ENCODE measurements at places on chromosomes 1 and 21.

- no peak for DNase-seq
Observed at GRCh38 chr21:32834916-32835235, 63.3 kb upstream of the PAXBP1 start.

DNA sequence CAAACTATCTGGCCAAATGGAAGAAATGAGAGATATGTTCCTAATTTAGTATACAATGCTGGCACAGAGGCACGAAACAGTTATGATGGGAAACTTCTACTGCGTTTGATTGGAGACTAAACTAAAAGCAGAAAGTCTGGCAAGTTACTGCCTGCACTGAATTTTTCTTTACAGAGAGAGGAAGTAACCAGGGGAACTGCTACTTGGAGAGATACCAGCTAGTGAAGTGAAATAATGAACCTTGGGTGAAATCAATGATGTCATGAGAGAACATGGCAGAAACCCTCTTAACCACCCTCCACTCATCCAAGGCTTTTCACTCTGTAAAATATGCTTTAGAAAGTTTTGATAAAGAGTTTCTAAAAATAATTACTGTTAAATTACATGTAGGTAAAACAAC, 29.3 kb downstream of the NIBAN1 start:
- DNase-seq = no peak

- DNase-seq = peak; percentile 27
Observed at GRCh38 chr1:44894591-44894990, 51.5 kb upstream of the PTCH2 start.

- no peak for DNase-seq
Observed at GRCh38 chr1:59108481-59109317, 188.2 kb upstream of the FGGY start.

GRCh38 chr1:63547621-63548294, 24.4 kb downstream of the EFCAB7 start:
- no peak for DNase-seq

DNA sequence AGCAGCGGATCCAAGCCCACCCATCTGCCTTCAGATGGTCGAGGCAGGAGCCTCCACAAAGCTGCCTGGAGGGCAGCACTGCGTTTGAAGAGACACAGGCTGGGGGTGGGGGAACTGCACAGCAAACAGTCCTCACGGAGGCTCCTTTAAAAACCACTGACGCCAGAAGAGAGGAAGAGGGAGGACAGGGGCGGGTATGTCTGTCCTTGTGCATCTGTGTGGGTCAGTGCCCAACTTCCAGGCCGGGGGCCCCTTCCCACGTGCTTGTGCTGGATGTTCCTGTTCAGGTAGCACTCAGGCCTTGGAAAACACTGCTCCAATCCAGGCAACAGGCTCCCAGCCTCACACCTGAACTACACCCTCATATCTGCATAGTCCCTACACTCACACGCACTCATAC, 7.7 kb downstream of the AHDC1 start:
- no peak for DNase-seq

DNA sequence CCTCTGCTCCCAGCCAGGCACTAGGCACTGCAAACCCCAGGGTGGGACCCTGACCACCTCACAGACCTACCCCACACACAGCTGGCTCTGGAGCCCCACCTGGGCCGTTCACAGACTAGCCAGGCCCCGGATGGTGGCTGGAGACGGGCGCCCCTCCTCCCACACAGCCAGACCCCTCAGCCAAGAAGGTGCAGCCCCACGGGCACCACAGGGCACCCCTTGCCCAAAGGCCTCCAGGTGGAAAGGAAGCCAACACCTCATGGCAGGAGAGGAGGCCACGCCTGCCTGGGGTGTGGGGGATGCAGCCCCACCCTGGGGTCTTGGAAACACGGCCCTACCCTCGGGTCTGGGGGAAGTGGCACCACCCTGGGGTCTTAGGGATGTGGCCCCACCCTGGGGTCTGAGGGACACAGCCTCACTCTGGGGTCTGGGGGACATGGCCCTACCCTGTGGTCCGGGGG, 44.6 kb downstream of the WNT9A start:
- DNase-seq = no peak

DNA sequence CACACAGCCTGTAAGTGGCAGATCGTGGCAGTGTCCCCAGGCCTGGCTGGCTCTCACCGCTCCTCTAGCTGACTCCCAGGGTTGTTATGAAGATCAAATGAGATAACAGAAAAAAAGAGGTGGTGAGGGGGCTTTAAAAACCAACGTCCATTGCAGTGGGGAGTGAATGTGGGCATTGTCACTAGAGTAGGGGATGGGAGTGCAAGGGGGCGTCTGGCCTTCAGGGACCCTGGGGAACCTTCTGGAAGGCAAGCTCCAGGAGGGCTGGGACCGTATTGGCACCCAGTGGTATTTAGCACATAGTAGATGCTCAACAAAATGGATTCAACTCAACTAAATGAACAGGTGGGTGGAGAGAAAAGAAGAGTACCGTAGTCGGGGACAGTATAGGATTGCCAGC, 3.4 kb downstream of the PLA2G2D start:
- no peak for DNase-seq

DNA sequence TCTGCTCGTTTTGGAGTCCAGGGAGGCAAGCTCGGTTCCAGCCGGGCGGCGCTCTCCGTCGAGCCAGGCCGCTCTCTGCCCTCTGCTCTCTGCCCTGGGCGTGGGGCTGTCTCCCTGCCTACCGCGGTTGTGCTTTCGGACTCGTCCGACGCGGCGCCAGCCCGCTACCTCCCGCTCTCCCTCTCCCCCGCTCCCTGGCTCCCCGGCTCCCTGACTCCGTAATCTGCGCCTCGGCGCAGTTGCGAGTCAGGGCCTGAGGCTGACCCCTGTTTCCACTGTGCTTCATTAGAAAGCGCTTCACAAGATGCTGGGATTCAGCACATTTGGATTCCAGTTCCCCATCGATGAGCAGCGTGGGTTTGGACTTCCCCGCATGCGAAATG, 2.2 kb downstream of the SOX13 start:
- DNase-seq = peak; percentile 35

DNA sequence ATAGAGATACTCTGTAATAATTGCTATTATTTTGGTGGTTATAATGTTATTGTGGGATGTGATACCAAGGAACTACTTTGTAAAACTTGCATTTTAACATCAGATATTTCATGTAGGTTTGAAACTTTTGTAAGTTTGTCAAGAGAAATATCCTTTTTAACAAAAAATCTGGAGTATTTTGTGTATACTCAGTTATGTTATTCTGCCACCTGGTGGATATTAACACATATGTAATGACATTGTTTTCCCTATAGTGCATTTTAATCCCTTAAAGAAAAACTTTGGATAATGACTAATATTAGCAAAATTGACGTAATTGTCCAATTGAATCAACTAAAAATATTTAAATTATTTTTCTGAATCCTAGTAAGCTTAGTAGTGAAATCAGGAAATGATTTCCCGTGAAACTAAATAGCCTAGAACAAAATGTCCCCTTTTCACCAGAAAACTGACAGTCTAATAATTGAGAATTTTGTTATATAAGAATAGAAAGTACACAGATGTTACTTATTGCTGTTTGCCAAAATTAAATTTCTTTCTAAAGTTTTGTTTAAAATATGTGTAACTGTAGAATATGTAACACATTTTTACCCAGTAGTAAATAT, 39.6 kb downstream of the KCTD3 start:
- DNase-seq = peak; percentile 30

DNA sequence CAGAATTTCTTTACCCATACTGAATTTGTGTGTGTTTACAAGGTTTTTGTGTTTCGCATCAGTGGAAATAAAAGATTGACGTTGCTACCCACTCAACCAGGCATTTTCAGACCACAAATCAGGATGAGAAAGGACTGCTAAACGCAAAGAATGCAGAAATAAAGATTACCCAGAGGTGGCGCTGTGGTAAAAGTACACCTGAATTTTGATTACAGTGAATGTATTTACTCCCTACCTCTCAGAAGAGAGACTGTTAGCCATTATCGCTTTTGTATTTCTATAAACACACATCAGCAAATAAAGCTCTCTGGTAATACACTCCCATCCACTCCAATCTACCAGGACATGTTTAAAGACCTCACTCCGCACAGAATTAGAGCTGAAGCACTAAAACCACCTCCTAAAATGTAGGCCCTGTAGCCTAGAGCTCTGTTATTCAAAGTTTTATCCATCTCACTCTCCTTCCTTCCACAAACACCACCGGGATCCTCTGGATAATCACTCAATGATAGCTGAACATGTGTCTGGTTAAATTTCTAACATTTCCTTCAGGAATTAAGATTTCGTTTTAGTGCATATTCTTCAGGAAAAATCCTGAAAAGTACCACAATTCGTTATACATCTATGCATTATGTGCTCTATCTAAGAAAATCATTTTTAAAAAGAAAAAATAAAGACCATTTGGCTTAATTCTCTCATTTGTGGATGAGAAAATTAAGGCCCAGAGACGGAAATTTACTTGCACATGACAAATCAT, 2.5 kb upstream of the LMO4 start:
- peak; percentile 60 for DNase-seq

GRCh38 chr1:37484325-37485051, 10.1 kb downstream of the ZC3H12A start:
- no peak for DNase-seq

DNA sequence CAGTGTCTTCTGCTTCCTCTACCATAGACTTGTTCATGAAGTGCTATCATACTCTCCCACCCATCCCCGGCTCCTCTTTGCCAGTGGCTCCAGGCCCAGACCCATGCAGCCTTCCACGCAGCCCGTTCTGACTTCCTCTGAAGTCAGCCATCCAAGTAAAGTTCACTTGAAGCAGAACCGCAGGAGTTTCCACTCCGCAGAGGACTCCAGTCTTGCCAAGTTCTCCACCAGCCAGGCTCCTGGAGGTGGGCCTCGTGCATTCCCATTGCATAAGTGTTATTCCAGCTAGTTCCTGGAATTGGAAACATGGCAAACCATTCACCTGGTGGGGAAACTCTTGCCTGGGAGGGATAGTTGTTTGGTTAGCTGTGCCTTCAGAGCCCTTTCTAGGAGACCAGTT, 185.1 kb downstream of the PLPP3 start:
- no peak for DNase-seq

GRCh38 chr21:21605521-21605920, 607.3 kb downstream of the NCAM2 start:
- DNase-seq = no peak

- DNase-seq = no peak
Observed at GRCh38 chr1:23638786-23639241, 52.8 kb upstream of the RPL11 start.

DNA sequence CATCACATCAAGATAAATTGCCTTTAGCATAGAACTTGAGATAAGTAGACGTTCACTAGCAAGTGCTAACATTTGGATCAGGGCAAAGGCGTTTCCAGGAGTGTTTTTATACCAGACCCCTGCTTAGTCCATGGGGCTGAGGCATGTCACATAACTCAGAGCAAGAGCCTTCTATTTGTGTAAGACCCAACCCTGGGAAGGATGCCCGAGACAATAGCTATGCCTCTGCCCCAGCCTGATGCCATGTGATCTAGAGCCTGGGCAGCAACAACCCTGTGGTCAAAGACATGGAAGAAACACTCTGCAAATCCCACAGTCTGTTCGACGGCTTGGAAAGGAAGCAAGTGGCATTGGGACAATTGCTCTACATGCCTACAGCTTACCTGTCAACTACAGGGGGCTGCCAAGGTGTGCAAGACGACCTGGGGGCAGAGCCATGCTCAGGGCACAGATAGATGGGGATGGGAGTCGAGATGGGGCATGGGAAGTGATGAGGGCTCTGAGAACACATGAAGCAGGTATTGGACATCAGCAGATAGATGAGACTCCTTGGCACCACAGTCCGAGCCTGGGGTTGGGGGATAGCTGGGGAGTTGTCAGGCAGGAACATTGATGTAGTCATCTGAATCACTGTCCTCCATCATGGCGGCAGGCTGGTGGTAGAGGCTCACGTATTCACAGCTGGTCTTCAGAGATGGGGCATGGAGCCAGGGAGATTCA, 7.3 kb downstream of the IL24 start:
- no peak for DNase-seq

- no peak for DNase-seq
Observed at GRCh38 chr21:35208104-35208503, 159.0 kb upstream of the RUNX1 start.

- no peak for DNase-seq
Observed at GRCh38 chr1:107477233-107477632, 336.4 kb downstream of the NTNG1 start.

DNA sequence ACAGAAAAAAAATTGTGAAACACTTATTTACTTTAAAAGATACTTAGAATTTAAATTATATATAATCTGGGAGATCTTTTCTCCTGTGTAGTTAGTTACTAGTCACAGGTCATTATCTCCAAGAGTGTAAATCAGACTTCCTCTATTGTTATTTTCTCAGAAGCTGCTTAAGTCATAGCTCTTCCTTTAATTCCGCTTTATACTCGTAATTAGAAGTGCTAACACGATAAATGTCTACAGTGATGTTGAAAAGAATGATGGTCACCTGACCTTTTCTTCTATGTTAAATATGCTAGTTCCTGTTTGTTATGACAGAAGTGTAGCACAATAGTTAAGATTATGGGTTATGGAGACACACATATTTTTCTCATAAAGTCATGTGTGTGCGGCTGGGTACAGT, 123.6 kb downstream of the TGFB2 start:
- no peak for DNase-seq

- no peak for DNase-seq
Observed at GRCh38 chr1:51281807-51282206, 45.7 kb downstream of the RNF11 start.

DNA sequence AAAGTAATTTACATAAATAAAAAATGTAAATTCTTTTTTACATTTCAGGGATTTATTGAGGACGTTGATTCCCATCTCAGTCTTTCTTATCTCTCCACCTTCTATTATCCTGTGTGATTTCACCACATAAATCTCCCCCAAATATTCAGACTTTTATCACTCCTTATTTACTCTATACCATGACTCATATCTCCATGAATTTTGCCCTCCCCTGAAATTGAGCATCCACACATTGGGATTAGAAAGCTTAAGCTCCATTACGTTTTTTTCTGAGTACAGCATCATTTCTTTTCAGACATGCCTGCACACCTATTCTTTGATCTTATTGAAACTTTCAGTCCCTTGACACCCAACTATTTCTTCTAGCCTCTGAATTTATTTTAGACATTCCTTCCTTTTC, 111.2 kb downstream of the IFI44 start:
- no peak for DNase-seq

DNA sequence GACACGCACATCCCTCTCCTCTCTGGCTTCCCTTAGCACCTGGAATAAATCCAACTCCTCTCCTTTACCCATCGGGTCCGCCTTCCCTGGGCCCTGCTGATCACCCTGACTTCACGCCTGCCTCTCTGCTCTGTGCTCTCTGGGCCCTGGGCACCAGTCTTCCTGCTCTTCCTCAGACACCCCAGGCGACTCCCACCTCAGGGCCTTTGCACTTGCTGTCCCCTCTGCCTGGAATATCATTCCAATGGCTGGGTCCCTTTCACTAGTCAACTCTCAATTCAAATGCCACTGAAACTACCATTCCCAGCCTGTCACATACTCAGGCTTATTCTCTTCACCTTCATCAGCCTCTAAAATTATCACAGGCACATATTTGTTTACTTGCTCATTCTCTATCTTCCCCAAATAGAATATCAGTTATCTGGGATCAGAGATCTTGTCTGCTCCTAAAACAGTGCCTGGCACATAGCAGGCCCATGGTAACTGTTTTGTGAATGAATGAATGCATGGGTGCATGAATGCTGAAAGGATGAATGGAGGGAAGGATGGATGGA, 27.2 kb upstream of the SELENON start:
- no peak for DNase-seq

Measured in kidney capillary endothelial cell (primary cell).